Nephron progenitor cell (in vitro differentiated cells): ENCODE measurements at places on chromosomes 5 and 9.

DNA sequence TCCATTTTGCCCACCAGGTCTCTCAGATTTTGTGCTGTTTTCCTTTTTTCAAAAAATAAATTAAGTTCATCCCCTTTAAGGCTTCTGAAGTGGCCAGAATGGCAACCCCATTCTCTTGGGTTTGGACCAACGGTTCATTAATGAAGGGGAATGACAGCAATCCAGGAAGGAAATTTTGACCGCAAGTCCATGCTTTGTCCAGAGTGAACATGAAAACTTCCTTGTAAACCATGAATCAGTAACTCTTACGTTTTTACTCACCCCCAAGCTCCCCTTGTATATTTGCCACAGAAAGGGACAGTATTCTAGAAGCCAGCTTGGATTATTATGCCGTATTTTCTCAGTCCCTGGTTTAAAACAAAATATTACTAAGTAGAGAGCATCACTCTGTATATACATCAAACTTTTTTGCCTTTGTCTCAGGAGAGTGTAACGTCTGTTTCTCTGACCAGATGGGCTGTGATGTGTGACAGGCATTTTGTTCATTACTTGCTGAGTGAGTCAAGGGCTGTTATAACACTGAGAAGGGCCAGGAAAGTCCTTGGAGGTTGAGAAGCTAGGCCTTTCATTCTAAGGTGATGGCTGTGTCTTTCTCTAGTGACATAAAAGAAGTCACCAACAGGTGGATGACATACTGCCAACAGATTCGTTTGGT is 148.2 kb downstream of the SMARCA2 start:
- peaks cover 45% of the 10 kb centered on the region for H3K4me1 ChIP-seq
- H3K4me3 ChIP-seq = no peak overlapping the region
- H3K27me3 ChIP-seq = peaks cover 9% of the 10 kb centered on the region

DNA sequence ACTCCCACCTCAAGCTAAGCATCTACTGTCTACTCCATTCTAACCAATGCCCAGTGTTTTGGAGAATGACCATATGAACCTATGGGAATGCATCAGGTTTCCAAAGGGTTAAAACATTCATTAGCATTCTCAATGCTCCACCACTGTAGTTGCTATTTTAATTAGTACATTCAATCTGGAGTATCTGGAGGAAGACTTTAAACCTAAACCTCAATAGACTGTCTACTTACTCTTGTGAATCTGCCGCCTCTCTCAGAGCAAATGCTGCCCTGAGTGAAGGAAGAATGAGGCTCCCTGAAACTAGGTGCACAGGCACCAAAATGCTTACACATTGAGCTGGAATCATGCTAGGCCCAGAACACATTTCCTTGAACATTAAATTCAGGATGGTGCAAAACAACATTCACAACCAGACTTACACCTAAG is 2.0 kb downstream of the ENC1 start:
- no peak for DNase-seq
- H3K36me3 ChIP-seq = peaks cover 44% of the 10 kb centered on the region
- H3K4me1 ChIP-seq = peaks cover 76% of the 10 kb centered on the region
- H3K4me3 ChIP-seq = peak overlapping the region; percentile 96
- no peak overlapping the region for H3K27ac ChIP-seq

GRCh38 chr5:159041444-159042198 is 58.1 kb downstream of the EBF1 start:
- DNase-seq = no peak
- no peak overlapping the region for H3K27ac ChIP-seq
- peaks cover 15% of the 10 kb centered on the region for H3K27me3 ChIP-seq
- H3K4me1 ChIP-seq = peaks cover 41% of the 10 kb centered on the region
- no peak overlapping the region for H3K4me3 ChIP-seq

GRCh38 chr5:34899066-34899465 is 16.2 kb downstream of the RAD1 start:
- peaks cover 14% of the 10 kb centered on the region for H3K36me3 ChIP-seq
- H3K27ac ChIP-seq = peak overlapping the region; percentile 64
- no peaks in the 10 kb centered on the region for H3K27me3 ChIP-seq
- DNase-seq = no peak

GRCh38 chr9:22084336-22085035 is 75.4 kb upstream of the CDKN2B start:
- DNase-seq = no peak
- H3K4me1 ChIP-seq = peaks cover 5% of the 10 kb centered on the region
- no peaks in the 10 kb centered on the region for H3K27me3 ChIP-seq
- H3K27ac ChIP-seq = no peak overlapping the region
- H3K36me3 ChIP-seq = no peaks in the 10 kb centered on the region
- H3K4me3 ChIP-seq = no peak overlapping the region

- peaks cover 5% of the 10 kb centered on the region for H3K4me1 ChIP-seq
- no peak overlapping the region for H3K4me3 ChIP-seq
- H3K27ac ChIP-seq = no peak overlapping the region
- no peaks in the 10 kb centered on the region for H3K36me3 ChIP-seq
- no peak for DNase-seq
Measured at GRCh38 chr9:114900942-114901802, 29.2 kb downstream of the TNFSF8 start.

- no peak overlapping the region for H3K4me3 ChIP-seq
- peaks cover 12% of the 10 kb centered on the region for H3K4me1 ChIP-seq
- DNase-seq = no peak
- H3K36me3 ChIP-seq = no peaks in the 10 kb centered on the region
Measured at GRCh38 chr9:119955276-119955675, 586.0 kb upstream of the BRINP1 start.

DNA sequence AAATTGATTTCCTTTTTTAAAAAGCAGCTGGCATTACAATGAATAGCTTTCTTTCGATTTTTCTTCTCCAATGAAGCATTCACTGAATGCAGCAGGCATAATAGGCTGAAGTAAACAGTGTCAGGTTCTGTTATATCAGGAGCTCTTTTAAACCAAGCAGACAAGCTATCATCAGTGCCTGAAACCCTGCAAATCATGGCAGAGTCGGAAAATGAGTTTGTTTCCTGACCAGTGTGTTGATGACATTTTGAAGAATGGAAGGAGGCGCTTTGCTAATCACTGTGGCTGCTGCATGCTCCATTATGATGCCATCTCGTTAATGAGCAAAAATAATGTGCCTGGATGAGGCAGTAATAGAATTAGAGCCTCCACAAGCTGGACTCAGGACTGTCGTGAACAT is 284.5 kb downstream of the ZNF608 start:
- DNase-seq = no peak
- no peak overlapping the region for H3K4me3 ChIP-seq
- peaks cover 15% of the 10 kb centered on the region for H3K36me3 ChIP-seq
- no peak overlapping the region for H3K27ac ChIP-seq

DNA sequence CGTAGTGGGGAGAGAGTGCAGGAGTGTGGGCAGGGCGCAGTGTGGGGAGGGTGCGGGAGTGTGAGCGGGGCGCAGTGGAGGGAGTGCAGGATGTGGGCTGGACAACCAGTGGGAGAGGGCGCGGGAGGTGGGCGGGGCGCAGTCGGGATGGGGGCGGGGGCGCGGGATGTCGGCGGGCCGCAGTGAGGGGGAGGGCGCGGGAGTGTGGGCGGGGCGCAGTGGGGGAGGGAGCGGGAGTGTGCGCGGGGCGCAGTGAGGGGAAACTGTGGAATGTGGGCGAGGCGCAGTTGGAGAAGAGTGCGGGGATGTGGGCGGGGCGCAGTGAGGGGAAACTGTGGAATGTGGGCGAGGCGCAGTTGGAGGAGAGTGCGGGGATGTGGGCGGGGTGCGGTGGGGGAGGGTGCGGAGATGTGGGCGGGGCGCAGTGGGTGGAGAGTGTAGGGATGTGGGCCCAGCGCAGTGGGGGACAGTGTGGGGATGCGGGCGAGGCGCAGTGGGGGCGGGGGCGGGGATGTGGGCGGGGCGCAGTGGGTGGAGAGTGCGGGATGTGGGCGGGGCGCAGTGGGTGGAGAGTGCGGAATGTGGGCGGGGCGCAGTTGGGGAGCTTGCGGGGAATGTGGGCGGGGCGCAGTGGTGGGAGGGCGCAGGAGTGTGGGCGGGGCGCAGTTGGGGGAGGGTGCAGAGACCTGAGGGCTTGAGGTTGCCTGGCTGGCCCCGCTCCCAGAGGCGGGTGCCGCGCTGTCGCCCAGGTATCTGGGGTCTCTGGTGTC is at the start of gene NXNL2:
TSS of gene NXNL2 (plus strand) at position 723 of the 770 bp plus-strand sequence. CDS start 257 bp downstream, outside the sequence.
- H3K36me3 ChIP-seq = no peaks in the 10 kb centered on the region
- no peak within 1 kb of the TSS for H3K27ac ChIP-seq
- H3K27me3 ChIP-seq = peaks cover 80% of the 10 kb centered on the region
- peak within 1 kb of the TSS; percentile 78 for H3K4me3 ChIP-seq

DNA sequence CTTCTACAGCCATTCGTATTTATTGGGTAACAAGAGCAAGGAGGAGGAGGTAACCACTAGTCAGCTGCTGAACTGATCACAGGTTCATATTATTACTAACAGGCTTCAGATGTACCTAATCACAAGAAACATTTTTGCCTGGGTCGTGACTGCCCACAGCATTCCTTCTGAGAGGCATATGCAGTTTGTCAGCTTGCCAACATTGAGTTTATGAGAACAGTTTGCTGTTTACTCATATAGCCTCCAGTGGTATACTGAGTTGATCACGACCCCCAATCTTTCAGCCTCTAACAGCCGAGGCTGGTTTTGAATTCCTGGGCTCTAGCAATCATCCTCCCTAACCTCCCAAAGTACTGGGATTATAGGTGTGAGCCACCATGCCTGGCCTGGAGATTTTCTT is 693.6 kb downstream of the TLE1 start:
- no peaks in the 10 kb centered on the region for H3K27me3 ChIP-seq
- H3K27ac ChIP-seq = no peak overlapping the region
- no peaks in the 10 kb centered on the region for H3K36me3 ChIP-seq
- no peak for DNase-seq

GRCh38 chr5:66472010-66472409 is 124.2 kb upstream of the MAST4 start:
- no peaks in the 10 kb centered on the region for H3K27me3 ChIP-seq
- DNase-seq = no peak
- H3K4me1 ChIP-seq = no peaks in the 10 kb centered on the region
- H3K4me3 ChIP-seq = no peak overlapping the region

- H3K4me3 ChIP-seq = no peak overlapping the region
- no peak overlapping the region for H3K27ac ChIP-seq
- no peaks in the 10 kb centered on the region for H3K36me3 ChIP-seq
- no peaks in the 10 kb centered on the region for H3K27me3 ChIP-seq
- H3K4me1 ChIP-seq = no peaks in the 10 kb centered on the region
Measured at GRCh38 chr9:101586651-101587050, 8.1 kb downstream of the PPP3R2 start.

DNA sequence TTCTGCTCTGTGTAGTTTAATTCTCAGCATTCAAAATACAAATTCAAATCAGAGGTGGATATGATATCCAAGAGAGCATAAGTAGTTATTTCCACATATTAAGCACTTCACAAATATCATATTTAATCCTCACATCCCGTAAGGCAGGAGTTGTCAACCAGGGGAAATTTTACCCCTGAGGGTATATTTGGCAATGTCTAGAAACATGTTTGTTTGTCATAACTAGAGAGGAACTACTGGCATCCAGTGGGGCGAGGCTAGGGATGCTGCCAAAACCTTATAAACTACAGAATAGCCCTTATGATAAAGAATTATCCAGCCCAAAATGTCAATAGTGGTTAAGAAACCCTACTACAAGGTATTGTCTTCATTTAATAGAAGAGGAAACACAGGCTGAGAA is 619.4 kb downstream of the SLCO4C1 start:
- no peak overlapping the region for H3K4me3 ChIP-seq
- H3K36me3 ChIP-seq = no peaks in the 10 kb centered on the region
- H3K4me1 ChIP-seq = peaks cover 20% of the 10 kb centered on the region

DNA sequence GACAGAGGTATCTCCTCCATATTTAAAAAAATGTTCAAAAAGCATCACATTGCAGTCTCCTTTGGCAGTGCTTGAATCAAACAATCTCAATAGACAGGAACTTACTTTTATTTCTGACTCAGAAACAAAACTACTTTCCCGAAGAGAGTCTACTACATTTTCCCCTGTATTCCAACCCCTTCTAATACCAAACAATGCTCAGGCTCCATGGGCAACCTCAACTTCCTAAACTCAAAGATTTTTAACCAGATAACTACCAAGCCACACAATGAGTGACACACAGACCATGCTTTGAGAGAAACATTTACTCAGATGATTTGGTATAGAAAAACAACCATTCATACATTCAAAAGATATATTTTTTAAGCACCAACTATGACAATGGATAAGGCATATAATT is 70.5 kb downstream of the APBA1 start:
- no peaks in the 10 kb centered on the region for H3K4me1 ChIP-seq
- no peak overlapping the region for H3K4me3 ChIP-seq
- no peaks in the 10 kb centered on the region for H3K36me3 ChIP-seq
- H3K27ac ChIP-seq = no peak overlapping the region
- DNase-seq = no peak
